COR-L47 (cell line): ENCODE measurements at places on chromosomes 13 and 19.

- no peak for DNase-seq
Measured at GRCh38 chr13:110330491-110331011, 23.5 kb downstream of the COL4A2 start.

DNA sequence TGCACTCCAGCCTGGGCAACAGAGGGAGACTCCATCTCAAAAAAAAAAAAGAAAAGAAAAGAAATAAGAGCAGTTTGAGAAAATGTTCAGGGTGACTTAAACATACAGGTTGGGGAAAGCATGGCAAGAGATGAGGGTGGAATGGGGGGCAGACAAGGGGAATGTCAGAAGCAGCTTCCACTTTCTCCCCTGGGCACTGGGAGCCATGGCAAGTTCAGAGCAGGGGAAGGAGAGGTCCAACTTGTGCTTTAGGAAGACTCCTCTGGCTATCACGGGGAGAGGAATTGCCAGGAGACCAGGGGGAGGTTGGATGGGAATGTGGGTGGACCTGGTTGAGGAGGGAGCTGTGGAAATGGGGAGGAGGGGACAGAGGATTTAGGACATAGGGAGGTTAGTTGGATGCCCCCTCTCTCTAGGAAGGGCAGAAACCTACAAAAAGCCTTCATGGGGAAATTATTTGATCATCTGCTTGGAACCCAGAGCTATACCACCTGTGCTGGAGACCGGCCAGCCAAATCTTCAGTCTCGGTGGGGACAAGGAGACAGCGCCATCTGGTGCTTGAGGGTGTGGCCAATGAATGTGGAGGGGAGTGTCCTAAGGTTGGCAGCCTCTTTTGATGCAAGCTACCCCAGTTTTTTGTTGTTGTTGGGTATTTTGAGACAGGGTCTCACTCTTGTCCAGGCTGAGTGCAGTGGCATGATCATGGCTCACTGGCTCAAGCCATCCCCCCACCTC, 7.3 kb upstream of the STRN4 start:
- DNase-seq, result peak; percentile 65

GRCh38 chr19:48670699-48671445, 1.9 kb downstream of the NTN5 start:
- no peak for DNase-seq

DNA sequence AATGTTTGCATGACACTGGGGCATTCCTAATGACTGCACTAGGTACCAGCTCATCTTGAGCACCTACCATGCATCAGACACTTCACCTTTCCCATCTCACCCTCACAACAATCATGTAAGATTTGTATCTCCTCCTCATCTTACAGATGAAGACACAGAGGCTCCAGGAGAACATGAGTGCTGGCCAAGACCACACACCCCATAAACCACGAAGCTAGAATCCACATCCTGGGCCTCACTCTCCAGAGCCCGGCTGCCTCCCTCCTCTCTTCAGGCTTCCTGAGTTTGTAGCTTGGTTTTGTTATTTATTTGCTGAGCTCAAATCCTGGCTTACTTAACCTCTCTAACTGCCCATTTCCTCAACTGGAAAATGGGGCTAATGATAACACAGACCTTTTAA, 25.9 kb downstream of the FAM216B start:
- no peak for DNase-seq
